Stimulated activated naive CD8-positive, alpha-beta T cell treated with anti-CD3 and anti-CD28 coated beads, Interleukin-15, Interleukin-2, amounts not matched to agents 100 U/mL and 50 U/mL, for 24 hours (primary cell): ENCODE measurements at places on chromosomes 6 and 20.

- no peak for DNase-seq
These were observed 37.9 kb downstream of the SIM1 start for GRCh38 chr6:100426744-100427338.

GRCh38 chr6:33077908-33078307 lies 2.1 kb downstream of the HLA-DPB1 start:
- no peak for DNase-seq

- no peak for DNase-seq
These were observed 25.6 kb upstream of the PHACTR3 start for GRCh38 chr20:59578436-59579403.

DNA sequence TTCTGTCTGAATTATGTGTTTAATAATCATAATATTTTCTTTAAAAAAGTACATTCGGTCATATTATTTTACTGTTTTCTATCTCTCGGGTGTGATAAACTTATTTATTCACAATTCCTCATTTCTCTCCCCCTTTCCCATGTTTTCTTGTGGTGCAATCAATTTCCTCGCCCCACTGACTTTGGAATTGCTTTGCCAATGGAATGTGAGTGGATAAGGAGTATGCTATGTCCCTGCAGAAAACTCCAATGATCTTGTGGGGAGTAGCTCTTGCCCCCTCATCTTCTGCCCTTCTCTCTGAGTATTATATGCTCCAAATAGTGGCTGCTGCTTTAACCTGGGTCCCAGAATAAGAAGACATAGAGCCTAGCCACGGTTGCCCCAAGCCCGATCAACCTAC lies 64.1 kb downstream of the HMGN3 start:
- no peak for DNase-seq

GRCh38 chr20:57450931-57451330 lies 59.7 kb downstream of the RBM38 start:
- DNase-seq: no peak

DNA sequence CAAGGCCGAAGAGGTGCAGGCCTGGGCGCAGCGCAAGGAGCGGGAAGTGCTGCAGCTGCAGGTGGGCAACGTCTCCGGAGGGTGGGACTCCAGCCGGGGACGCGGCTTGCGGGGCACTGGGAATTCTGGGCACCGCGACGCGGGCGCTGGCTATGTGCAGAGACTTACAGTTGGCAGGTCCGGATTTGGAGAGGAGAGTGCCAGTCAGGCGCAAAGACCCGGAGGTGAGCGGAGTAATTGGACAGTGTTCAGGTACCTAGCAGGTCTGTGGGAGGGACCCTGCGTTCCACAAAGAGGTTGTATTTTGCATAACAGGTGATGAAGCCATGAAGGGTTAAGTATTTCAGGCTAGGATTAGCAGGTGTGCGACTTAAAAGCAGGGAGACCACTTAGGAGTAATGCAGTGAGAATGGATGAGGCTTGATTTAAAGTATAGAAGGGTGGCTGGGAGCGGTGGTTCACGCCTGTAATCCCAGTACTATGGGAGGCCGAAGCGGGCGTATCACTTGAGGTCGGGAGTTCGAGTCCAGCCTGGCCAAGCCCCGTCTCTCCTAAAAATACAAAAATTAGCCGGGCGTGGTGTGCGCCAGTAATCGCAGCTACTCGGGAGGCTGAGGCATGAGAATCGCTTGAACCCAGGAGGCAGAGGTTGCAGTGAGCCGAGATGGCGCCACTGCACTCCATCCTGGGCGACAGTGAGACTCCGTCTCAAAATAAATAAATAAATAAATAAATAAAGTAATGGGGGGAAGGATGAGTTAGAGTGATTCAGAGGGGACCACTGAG lies 1.0 kb downstream of the MRPS26 start:
- DNase-seq: peak; percentile 24

GRCh38 chr6:154411076-154411475 lies 54.5 kb upstream of the IPCEF1 start:
- DNase-seq: no peak

DNA sequence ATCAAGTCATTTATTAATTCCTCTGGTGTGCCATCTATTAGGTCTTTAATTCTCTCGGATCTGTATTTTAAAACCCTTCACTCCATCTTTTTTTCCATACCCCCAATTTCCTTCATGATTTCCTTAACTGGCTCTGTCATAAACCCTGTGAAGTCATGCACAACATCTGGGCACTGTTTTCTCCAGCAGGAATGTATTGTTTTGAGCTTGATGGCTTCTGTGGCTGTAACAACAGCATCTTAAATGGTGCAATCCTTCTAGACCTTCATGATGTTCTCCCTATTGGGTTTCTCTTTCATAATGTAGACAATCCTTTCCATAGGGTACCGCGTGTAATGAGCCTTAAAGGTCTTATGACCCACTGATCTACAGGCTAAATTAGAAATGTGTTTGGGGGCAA lies 29.0 kb downstream of the CDK19 start:
- no peak for DNase-seq

- DNase-seq: no peak
These were observed 11.1 kb downstream of the HEBP2 start for GRCh38 chr6:138415125-138415524.

- DNase-seq: no peak
These were observed 838.8 kb downstream of the MAFB start for GRCh38 chr20:39850246-39850645.

- peak; percentile 43 for DNase-seq
These were observed 4.6 kb downstream of the GUCA1A start for GRCh38 chr6:42177514-42178364.

DNA sequence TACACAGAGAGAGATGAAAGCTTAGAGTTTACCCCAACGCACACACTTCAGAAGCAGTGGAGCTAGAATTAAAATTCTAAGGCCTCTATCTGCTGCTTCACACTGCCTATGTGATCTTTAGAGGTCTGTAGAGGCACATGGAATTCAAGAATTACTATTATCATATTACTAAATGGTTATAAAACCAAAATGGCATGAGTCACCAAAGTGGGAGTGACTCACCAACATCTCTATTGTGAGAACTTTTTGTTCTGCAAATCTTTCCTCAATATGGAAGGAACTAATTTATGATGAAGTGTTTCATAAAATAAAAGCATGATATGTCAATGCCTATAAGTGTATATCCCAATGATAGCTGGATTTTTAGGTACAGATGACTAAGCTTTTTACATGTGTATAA lies 28.5 kb upstream of the TMEM244 start:
- DNase-seq: no peak

DNA sequence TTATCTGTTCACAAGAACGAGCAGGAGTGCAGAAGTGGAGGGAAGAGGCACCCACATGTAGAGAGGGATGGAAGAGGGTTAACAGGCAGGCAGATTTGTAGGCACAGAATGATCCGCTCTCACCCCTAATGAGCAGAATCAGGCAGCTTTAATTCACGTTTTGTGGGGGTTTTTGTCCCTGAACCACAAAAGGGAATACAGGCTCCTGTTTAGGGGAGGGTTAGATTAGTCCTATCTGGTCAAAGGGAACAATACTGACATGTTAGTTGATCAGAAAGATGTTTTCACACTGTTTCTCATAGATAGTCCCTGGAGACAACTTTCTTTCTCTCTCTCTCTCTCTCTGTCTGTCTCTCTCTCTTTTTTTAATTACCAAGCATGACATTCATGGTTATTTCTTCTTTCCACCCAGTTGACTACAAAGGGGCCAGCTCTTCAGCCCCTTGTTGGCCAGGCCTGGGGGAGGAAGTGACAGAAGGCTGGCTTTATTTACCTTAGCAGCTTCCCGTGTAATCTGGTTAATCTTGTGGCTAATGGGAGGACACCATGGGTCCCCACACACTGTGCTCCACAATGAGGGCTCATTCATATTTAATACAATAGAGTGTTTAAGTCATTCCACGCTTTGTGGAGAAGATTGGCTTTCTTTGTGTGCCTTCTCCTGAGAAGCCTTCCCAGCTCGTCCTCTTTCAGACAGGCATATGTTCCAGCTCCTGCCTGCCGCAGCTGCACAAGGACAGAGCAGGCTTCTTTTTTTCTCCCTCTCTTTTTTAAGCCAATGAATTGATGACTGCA lies 958.8 kb downstream of the TFAP2A start:
- no peak for DNase-seq

GRCh38 chr20:6008254-6008653 lies 45.6 kb downstream of the LRRN4 start:
- DNase-seq: no peak

DNA sequence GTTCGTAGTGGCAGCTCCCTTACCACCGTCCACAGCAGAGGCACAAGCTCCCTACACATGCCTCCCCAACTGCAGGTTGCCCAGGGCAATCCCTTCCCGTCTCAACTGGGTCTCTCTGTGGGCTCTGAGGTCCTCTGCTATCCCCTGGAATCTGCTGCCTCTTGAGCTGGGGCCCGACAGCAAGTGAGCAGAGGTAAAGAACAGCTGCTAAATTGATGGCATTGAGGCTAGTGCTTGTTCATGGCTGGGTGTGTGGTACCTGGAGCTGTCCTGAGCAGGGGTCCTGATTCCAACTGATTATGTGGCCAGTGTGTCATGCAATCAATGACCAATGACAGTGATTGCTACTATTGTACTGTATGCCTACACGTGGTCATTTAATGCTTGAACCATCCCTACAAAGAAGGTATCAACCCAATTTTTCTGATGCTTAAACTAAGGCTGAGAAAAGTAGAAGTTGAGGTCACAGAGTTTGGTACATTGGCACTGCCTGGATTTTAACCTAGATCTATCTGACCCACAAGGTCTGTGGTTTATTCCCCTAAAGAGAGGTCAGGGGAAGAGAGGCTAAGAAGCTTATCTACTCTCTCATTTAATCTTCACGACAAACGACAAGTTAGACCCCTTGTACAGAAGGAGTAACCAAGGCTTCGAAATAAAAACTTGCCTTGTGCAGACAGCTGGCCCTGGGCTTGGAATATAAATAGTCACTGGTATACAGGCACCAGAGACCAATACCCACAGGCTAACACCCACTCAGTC lies 41.1 kb downstream of the HNF4A start:
- no peak for DNase-seq

DNA sequence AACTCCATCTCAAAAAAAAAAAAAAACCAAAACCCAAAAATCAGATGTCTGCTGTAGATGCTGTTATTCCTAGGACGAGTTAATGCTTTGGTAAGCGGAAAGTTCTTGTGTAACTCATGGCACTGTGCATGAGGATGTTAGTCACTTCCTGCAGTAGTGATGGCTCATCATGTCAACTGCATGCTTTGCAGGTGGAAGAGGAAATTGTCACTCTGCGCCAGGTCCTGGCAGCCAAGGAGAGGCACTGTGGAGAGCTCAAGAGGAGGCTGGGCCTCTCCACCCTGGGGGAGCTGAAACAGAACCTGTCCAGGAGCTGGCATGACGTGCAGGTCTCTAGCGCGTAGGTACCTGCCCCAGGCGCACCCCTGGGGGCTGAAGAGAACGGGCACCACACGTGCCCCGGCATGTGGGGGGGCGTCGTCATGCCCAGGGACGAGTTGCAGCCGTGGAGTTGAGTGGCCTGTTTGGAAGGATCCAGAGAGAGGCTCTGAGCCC lies 8.5 kb downstream of the TPD52L2 start:
- peak; percentile 44 for DNase-seq

GRCh38 chr20:4710106-4710475 lies 11.6 kb upstream of the PRND start:
- DNase-seq: no peak
